ENCODE measurements at places on chromosomes 1 and 21. TPM values are rescaled to one million over a fixed set of nuclear protein-coding genes. Genes with fewer than 3 reads are reported as not detected.
A peak's percentile ranks its signal among the peaks of the same experiment; 100 is the strongest.

The TGFB2 gene
- 120 TPM for total RNA-seq

- no peak for DNase-seq
These were observed 72.3 kb upstream of the NTPCR start for GRCh38 chr1:232878086-232878485.

- peak; percentile 94 for DNase-seq
These were observed 25.7 kb downstream of the EPHA10 start for GRCh38 chr1:37739222-37739621.

DNA sequence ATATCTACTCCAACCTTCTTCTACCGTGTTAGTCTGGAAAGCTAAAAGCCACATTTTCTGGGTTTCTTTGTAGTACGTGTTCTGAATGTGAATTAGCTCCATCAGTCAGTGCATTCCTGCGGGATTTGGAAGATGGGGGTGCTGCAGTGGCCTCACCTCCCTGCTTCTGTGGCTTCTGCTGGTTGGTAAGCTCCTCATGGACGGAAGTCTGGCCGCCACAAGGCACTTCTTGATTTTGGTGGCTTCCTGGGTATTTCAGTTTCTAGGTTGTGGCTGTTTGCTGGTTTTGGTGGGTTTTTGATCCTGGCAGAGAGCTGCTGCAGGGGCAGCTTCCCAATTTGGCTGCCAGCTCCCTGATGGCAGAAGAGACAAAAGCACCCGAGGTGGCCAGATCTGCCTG is 20.9 kb upstream of the TACSTD2 start:
- DNase-seq: no peak

DNA sequence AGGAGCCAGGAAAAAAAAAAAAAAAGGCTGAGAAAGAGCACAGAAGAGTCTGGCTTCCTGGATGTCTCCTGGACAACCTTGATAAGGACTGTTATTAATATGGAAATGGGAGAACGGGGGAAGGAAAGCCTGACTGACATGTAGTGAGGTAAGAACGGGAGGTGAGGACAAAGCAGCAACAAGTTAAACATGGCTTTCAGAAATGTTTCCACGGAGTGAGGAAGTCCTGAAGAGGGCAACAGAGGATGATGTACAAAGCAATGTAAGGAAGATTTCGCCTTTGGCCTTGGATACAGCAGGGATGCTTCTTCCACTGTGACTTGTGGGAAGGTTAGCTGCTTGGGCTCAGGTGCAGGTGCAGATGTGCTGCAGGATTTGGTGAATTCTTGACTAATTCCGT is 11.9 kb upstream of the NIBAN1 start:
- peak; percentile 17 for DNase-seq

DNA sequence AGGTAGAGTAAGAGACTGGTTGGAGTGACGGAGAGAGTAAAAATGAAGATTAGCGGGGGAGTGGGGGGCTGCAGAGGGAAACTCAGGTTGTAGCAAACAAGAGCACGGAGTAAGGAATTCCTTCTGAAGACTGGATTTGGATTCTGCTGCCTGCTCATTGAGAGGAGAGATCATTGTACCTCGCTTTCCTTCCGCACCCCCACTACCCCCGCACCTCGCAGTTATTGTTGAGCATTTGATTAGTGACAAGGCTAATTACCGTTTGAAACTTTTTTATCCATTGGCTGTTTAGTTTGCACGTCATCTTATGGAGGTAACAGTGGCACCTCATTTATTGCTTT is 463 bp downstream of the PRPF3 start:
- no peak for DNase-seq

DNA sequence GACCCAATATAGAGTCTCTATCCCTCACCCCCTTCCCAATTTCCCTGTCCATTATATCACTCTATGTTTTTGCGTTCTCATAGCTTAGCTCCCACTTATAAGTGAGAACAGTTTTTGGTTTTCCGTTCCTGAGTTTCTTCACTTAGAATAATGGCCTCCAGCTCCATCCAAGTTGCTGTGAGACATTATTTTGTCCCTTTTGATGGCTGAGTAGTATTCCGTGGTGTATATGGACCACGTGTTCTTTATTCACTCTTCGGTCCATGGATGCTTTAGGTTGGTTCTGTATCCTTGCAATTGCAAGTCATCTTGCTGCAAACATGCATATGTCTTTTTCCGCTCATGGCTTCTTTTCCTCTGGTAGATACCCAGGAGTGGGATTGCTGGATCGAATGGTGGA is 54.3 kb downstream of the AGPAT3 start:
- no peak for DNase-seq

- peak; percentile 81 for DNase-seq
These were observed 14.1 kb upstream of the HEYL start for GRCh38 chr1:39653546-39654031.

GRCh38 chr21:42818328-42818749 is 61.0 kb downstream of the WDR4 start:
- DNase-seq: peak; percentile 45

- DNase-seq: peak; percentile 52
These were observed 126.0 kb upstream of the TMEM51 start for GRCh38 chr1:15027515-15027986.

GRCh38 chr1:39046613-39047210 is 20.6 kb downstream of the NDUFS5 start:
- DNase-seq: no peak

DNA sequence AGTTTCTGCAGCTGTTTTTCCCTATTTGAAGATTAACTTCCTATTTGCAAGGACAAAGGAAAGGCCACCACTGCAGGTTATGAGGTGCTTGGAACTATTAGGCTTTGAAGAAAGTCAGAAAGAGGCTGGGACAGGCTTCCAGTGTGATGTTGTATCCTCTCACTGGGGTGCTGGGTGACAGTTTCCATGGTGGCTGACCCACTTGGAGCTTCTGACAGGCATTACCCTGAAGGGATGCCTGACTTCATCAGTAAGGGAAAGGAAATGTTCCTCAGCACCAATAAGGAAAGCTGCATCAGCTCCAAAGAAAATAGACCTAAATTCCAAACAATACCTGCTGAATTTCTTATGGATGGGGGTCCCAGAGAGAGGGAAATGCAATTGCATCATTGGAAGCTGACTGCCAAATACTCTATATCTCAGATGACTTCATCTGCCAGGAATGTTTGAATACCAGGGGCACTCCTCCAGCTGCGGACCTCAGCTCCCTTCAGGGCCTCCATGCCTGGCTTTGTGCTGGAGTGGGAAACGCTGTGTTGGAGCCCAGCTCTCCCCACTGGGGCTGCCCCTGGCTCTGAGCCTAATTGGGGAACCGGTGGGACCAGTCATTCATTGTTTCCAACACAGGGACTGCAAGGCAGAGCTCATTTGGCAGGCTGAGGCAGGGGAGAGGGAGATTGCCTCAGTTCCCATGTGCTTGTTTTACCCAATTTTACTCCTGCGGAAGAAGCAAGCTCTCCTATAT is 76.6 kb downstream of the RGL1 start:
- DNase-seq: peak; percentile 63

- DNase-seq: no peak
These were observed 164.0 kb downstream of the PGBD5 start for GRCh38 chr1:230261928-230262650.
